ENCODE measurements at places on chromosomes 16 and 17.

- DNase-seq: no peak
Observed at GRCh38 chr17:37475731-37476420, 13.8 kb upstream of the DUSP14 start.

GRCh38 chr17:36791942-36792475 is 145.3 kb upstream of the LHX1 start:
- DNase-seq: no peak

- peak; percentile 20 for DNase-seq
Observed at GRCh38 chr16:82867485-82867884, 240.7 kb downstream of the CDH13 start.

DNA sequence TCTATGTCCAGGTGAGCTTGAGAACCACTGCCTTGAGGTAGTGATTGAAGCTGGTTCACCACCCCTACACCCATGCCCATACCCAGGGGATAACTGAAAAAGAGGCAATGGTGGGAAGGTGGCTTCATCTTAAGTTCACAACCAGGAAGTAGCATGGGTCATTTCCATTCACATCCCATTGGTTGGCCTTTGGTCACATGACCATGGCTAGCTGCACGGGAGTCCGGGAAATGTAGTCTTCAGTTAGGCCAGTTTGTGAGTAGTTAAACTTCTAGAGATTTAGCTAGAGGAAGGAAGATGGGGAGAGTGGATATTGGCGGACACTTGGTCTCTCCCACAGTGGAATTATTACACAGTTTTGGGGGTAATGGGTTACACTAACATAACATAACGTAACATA is 92.9 kb downstream of the RGS9 start:
- DNase-seq: peak; percentile 5

- DNase-seq: no peak
Observed at GRCh38 chr16:2170080-2170479, 14.5 kb downstream of the TRAF7 start.

Measured in LHCN-M2 (cell line).